ENCODE measurements at places on chromosomes 5 and 9.

DNA sequence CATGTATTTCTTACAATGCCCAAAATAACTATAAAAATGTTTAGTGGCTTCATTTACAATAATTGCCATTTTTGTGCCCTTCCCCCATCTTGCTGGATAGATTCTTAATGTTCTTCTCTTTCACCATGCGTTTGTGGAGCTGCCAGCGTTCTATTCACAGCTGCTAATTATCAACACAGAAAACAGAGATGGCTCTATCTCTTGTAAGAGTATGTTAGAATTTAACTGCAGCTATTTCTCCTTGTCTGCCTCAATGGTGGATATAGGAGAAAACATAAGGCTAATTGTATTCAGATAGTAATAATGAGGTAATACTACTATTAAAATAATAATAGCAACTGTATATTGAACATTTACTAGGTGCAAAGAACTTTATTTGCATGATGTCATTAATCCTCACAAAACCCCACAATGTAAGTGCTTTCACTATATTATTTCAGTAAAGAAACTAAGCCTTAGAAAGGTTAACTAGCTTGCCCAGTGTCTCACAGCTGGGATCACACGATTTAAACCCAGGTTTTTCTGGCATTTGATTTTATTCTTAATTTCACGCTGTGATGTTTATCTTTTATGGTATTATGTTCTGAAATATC, 50.1 kb downstream of the JAKMIP2 start:
- no peaks in the 10 kb centered on the region for H3K36me3 ChIP-seq
- H3K27me3 ChIP-seq: no peaks in the 10 kb centered on the region

DNA sequence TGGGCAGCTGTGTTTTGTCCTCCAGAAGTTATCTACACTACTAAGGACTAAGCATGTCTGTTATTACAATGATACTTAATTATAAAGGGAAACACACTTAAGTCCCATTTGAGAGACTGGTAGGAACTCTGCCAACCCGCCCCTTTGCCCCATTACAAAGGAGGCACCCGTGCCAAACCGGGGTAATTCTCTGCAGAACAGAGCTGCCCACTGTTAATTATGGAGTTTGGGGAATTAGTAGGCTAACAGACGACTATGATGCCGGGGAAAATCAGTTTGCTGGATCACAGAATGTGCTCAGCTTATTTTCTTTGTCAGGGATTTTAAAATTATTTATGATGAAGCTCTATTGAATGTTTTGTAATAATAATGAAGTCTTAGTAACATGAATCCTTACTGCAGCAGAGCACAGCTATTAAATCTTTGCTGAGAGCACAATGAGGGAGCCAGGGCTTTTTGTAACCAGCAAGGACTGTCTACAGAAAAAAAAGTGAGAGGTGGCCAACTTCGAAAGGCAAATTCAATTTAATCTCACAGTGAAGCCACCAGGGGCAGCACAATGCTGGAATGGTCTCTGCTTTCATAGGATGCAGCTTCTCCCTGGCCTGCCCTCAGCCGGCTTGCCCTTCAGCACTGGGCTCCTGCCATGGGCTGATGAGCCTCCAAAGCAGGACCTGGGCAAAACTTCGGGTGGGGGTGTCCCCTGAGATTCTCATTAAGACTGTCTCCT, 134.5 kb downstream of the GNAQ start:
- no peaks in the 10 kb centered on the region for H3K4me1 ChIP-seq
- no peak overlapping the region for H3K27ac ChIP-seq
- H3K27me3 ChIP-seq: no peaks in the 10 kb centered on the region
- no peaks in the 10 kb centered on the region for H3K36me3 ChIP-seq

GRCh38 chr5:128252756-128253155, 169.2 kb downstream of the SLC12A2 start:
- H3K27ac ChIP-seq: no peak overlapping the region
- H3K4me3 ChIP-seq: no peak overlapping the region
- H3K4me1 ChIP-seq: no peaks in the 10 kb centered on the region

DNA sequence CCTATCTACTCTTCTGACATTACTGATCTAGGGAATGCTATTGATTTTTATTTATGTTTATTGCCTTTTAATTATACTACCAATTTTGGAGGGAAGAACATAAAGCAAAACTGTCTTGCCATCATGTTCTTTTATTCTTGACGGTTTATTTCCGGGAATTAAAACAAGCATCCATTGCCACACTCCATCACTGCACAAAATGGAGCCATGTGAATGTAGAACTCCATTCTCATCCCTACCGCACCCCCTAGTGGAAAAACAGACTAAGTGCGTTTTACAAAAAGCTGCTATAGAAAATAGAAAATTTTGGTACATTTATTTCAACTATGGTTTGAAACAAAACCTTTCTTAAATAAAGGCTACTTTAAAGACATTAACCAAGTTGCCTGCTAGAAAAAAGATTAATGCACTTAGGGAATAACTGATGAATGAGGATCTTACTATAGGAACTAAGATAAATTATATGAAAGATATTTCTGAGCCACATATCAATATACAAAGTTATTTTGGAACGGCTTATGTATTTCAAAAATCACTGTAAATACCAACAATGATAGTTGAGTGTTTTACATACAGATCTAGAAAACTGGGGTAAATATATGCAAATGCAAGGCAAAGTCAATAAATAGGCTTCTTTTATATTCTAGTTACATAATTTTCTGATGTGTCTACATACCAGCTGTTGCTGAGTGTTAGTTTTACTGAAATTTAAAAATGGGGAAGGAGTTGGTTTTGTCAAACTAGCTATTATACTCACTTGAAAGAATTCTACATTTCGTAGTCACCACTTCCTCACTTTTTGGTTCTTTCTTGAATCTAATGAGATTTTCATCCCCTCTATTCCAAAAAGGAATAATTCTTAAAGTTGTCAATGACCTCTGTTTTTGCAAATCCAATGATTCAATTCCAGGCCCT, 26.5 kb downstream of the OXCT1 start:
- no peak overlapping the region for H3K27ac ChIP-seq
- DNase-seq: no peak
- no peaks in the 10 kb centered on the region for H3K27me3 ChIP-seq
- no peak overlapping the region for H3K4me3 ChIP-seq
- no peaks in the 10 kb centered on the region for H3K4me1 ChIP-seq

DNA sequence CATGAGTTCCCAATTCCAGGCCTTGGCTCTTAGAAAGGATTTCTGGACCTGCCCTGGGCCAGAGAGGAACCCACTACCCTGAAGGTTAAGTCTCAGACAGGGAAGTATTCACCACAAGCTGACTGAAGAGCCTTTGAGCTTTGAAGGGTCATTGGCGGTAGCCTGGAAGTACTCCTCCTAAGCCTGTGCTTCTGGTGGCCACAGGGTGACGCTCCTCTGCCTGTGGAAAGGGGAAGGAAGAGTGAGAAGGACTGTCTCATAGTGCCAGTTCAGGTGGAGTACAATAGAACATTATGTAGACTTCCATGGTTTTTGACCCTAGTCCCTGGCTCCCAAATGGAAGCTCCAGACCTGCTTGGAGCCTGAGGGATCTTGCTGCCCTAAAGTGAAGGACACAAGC, 1233.2 kb upstream of the CDH6 start:
- no peaks in the 10 kb centered on the region for H3K4me1 ChIP-seq
- H3K27me3 ChIP-seq: no peaks in the 10 kb centered on the region
- H3K4me3 ChIP-seq: no peak overlapping the region
- H3K27ac ChIP-seq: no peak overlapping the region
- no peak for DNase-seq

DNA sequence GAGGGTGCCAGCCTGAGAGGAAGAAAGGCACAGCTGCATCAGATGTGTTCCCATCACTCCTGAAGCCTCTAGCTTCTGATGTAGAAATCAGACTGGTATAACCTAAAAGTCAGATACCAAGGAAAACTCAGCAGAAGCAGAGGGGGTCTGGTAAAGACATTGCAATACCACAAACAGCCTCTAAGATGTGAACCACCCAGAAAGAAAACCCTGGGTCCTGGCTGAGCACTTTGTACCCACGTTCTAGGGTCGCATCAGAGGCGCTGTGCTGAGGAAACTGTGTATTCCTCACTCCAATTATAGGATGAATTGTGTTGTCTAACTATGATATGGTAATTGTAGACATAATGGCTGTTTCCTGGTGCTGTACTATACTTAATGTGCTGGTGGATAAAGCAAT, 275.6 kb downstream of the IRX2 start:
- DNase-seq: no peak
- H3K27ac ChIP-seq: no peak overlapping the region
- H3K4me3 ChIP-seq: no peak overlapping the region
- H3K27me3 ChIP-seq: no peaks in the 10 kb centered on the region

GRCh38 chr5:76400466-76400865, 2.6 kb upstream of the IQGAP2 start:
- no peak overlapping the region for H3K27ac ChIP-seq
- H3K4me1 ChIP-seq: peaks cover 6% of the 10 kb centered on the region
- H3K4me3 ChIP-seq: no peak overlapping the region
- H3K27me3 ChIP-seq: peaks cover 34% of the 10 kb centered on the region

DNA sequence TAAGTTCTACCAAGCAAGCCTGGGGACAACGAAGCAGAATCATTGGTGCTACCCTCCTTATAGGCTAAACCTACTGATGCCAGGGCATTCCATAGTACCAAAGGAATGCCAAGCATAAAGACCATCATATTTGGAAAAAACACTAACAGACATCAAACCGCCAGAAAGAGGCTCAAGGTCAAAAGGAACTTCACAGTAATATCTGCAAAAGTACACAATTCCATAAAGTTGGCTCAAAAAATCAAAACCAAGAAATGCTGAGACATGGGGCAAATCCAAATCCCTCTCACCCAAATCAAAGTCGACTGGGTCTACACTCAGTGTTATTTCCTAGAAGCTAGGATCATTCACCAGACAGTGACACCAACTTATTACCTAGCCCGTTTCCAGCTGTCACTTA, 3.4 kb downstream of the VCP start:
- H3K27ac ChIP-seq: no peak overlapping the region
- peaks cover 39% of the 10 kb centered on the region for H3K36me3 ChIP-seq
- no peak for DNase-seq
- no peaks in the 10 kb centered on the region for H3K27me3 ChIP-seq

DNA sequence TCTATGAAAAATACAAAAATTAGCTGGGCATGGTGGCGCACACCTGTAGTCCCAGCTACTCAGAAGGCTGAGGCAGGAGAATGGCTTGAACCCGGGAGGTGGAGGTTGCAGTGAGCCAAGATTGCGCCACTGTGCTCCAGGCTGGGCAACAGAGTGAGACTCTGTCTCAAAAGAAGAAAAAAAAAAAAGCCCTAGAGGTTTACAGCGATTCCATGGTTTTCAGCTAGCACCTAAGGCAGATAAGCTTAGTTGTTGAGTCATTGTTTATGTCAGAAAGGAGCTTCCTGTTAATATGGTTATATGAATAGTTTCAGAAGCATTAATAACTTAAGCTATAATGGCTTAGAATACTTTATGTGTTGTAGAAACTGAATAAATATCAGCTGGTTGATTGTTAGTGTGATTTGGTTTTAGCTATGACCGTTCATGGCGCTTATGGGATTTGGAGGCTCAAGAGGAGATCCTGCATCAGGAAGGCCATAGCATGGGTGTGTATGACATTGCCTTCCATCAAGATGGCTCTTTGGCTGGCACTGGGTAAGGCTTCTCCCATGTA, 13.0 kb downstream of the RNF183 start:
- no peaks in the 10 kb centered on the region for H3K27me3 ChIP-seq
- no peaks in the 10 kb centered on the region for H3K4me1 ChIP-seq
- DNase-seq: no peak

- no peaks in the 10 kb centered on the region for H3K27me3 ChIP-seq
- H3K4me3 ChIP-seq: no peak overlapping the region
- H3K4me1 ChIP-seq: no peaks in the 10 kb centered on the region
- peaks cover 29% of the 10 kb centered on the region for H3K36me3 ChIP-seq
These were observed 50.1 kb upstream of the RETREG1 start for GRCh38 chr5:16666883-16667398.

DNA sequence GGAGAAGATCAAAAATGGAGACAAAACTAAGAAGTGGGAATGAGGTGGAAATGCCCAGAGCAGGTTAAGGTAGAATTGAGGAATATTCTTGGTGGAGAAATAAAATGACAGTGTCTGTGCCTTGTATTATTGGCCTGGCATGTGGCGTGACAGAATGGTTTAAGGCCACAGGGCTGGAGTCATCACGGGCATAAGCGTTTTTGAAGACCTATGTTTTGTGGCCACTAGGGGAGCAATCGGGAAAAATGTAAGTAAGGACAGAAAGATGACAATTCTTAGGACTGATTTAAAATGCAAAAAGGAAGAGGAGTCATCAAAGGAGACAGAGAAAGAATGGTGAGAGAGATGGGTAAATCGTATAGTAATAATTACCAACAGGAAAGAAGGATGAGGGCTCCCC, 72.2 kb upstream of the EPB41L4A start:
- DNase-seq: no peak
- H3K4me3 ChIP-seq: no peak overlapping the region
- no peaks in the 10 kb centered on the region for H3K36me3 ChIP-seq
- no peaks in the 10 kb centered on the region for H3K27me3 ChIP-seq

DNA sequence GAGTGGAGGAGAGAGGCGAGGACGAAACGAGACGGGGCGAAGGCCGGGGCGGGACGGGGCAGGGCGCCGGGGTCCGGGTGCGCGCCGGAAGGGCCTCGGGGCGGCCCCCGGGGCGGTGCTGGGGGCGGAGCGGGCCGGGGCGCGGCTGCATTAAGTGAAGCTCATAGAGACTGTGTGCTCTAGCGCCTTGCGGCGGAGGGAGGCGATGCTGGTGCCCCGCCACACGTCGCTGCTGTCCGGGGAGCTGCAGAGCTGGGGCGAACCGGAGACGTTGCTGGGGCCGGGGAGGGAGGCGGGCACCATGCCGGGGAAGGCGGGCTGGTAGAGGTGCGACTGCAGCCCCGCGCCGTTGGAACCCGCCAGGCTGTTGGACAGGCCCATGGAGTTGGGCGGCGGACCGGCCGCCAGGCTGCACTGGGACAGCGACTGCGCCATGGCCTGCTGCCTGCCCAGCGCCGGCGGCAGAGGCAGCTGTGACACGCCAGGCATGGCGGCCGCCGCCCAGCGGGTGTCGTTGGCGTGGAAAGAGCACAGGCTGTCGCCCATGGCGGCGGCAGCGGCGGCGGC, 8.3 kb downstream of the OTP start:
- peaks cover 23% of the 10 kb centered on the region for H3K4me1 ChIP-seq
- no peaks in the 10 kb centered on the region for H3K36me3 ChIP-seq
- peak overlapping the region; percentile 44 for H3K4me3 ChIP-seq
- no peak for DNase-seq
- H3K27ac ChIP-seq: no peak overlapping the region

DNA sequence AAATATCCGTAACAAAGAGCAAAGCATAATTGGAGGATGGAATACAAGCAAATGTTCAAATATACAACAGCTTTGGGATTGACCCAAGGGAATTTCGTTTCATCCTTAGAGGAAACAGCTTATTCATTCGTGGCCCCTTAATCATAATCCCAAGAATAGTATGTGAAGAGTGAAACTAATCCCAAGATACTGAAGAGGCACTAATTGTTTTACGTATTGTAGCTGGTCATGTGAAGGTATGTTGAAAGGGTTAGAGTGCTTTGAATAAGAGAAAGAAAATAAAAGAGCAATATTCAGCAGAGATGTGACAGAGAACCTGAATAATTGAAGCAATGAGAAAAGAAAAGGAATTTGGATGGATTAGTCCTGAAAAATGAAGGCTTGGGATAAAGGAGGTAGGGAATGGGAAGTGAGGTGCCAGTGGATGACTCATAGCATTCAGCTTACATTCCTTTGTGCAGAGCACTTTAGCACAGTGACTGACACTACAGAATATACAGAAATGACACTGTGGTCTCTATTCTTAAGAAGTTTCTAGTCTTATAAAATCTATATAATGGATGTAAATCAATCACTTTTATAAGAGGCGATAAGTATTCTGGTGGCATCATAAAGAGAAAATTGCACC, 221.9 kb downstream of the TLR4 start:
- H3K27me3 ChIP-seq: no peaks in the 10 kb centered on the region
- no peak overlapping the region for H3K4me3 ChIP-seq
- DNase-seq: no peak
- H3K36me3 ChIP-seq: no peaks in the 10 kb centered on the region

Data from tibial artery (tissue), 4 donors.